ENCODE measurements at places on chromosomes 6 and 20.

DNA sequence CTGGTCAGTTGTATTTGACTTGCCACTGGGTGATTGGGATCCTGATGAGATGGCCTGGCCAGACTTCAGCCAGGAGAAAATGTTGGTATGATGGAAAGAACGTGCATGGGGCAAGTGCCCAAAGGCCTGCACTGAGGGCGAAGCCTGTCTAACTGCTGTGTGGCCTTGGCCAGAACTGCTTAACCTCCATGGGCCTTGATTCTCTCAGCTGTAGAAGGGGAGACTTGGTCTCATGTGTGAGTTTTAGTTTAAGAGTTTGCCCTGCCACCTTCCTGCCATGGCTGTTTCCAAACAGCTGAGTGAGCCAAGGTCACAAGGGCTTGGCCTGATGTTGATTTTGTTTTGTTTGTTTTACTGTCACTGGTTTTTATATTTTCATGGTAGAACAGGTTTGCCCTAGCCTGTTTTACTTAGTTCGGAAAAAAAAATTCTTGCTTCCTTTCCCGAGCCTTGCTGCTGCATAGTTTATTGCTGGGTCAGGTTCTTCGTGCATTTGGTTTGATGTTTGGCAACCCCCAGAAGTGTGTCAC is 35.3 kb downstream of the DSTN start:
- no peak for DNase-seq

GRCh38 chr6:42118162-42119001 is 24.0 kb downstream of the C6orf132 start:
- no peak for DNase-seq

GRCh38 chr6:111683157-111683556 is 77.5 kb upstream of the TRAF3IP2 start:
- no peak for DNase-seq

DNA sequence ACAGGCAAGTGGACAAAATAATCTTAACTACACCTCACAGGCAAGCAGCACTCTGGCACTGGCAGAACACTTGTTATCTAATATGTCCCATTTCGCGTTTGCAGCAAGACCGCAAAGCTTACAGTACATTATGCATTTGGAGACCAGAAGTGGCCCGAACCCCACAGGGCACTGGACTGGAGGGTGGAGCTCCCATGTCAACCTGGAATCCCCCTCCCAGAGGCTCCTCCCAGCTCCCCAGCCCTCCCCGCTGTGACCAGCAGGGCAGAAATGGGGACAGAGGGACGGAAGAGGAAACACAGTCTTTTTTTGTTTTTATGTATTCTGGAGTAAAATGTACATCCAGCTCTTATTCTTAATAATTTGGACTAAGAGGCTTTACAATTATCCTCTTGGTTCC is 263.7 kb downstream of the SMOC2 start:
- no peak for DNase-seq

DNA sequence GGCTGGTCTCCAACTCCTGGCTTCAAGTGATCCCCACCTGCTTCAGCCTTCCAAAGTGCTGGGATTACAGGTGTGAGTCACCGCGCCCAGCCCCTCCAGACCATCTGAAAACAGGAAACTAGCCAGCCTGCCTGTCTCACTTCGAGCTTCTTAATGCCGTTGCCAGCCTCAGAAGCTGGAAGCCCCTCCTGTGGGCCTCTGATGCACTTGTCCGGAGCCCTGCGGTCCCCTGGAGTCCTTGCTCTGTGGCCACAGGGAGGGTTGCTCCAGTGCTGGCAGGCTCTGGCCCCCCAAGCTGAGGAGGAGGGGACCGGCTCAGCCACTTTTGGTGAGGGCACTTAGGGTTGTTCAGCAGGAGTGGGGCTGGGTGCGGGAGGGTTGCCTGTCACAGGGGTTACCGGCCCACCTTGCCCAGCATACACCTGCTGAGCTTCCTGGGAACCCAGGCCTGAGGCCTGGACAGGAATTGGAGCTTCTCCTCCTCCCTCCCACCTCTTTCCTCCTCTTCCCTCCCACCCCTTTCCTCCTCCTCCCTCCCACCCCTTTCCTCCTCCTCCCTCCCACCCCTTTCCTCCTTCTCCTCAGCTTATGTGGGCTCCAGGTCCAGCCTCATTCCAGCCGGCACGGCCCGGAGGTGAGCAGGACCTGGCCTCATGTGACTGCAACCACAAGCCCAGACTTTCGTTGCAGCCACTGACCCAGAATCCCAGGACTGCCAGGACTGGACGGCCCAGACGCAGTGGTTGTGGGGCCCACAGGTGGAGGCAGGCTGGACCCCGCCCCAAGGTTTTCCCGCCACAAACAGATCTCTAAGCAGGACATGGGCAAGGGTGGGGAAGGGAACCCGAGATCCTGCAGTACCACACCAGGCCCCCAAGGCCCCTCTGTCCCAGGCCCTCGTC is 9.4 kb upstream of the BIRC7 start:
- DNase-seq, result no peak

DNA sequence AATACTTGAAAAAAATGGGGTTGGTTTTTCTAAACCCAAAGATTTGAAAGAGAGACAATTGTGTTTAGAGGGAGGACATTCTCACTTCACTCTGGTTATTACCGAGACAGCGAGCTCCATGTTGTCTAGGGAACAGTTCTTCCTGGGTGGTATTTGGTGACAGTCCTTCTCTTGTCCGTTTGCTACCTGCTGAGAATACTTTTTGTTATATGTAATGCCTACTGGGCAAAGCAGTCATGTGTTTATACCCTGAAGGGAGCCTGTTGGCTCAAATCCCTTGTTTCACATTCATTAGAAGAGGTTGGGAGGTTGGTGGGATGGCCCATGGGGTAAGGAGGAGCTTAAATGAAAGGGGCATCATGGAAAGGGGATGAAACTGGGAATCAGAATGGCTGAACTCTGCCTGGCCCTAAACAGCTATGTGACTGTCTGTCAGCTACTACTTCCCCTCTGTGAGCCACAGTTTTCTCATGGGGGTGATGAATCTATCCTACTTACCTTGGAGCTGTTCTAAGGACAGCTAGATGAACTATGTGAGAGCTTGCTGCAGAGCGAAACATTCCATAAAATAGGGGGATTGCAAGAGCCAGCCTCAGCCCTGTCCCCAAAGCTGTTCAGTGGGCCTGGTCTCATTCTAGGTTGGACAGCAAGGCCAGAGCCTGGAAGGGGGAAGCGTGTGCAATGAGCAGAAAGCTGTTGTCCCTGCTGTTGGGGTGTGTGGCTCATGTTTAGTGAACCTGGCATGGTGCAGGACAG is 43.5 kb downstream of the FNDC1 start:
- DNase-seq, result no peak

GRCh38 chr6:24205020-24205492 is 79.0 kb downstream of the NRSN1 start:
- DNase-seq, result peak; percentile 68

DNA sequence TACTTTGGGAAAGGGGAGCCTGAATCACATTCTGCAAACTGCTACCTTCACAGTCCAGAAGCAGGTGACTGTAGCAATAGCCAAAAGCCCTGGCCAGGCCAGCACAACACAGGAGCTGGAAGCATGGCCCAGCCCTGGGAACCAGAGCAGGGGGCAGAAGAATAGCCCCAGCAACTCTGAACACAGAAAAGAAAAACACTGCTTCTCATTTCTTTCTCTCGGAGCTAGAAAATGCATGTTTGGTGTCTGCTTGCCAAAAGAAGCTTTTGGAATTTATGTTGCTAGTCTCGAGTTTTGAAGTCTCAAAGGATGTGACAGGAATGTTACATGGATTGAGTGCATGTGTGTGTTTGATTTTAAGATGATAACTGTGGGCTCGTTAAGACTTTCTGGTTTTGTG is 79.8 kb upstream of the SCAF8 start:
- no peak for DNase-seq

GRCh38 chr20:49928411-49929141 is 7.6 kb upstream of the RNF114 start:
- DNase-seq, result peak; percentile 92

GRCh38 chr20:47944682-47945081 is 159.4 kb upstream of the SULF2 start:
- DNase-seq, result no peak

GRCh38 chr6:129115471-129115870 is 232.5 kb downstream of the LAMA2 start:
- DNase-seq, result no peak

- peak; percentile 54 for DNase-seq
These were observed 529.9 kb upstream of the MMS22L start for GRCh38 chr6:97812940-97813339.

Measured in GM23338 (cell line).